ENCODE measurements at places on chromosomes 7 and 10.

GRCh38 chr7:22559829-22560489 is 60.0 kb upstream of the STEAP1B start:
- peak; percentile 34 for DNase-seq

GRCh38 chr10:91287276-91287675 is 66.8 kb downstream of the PCGF5 start:
- no peak for DNase-seq

DNA sequence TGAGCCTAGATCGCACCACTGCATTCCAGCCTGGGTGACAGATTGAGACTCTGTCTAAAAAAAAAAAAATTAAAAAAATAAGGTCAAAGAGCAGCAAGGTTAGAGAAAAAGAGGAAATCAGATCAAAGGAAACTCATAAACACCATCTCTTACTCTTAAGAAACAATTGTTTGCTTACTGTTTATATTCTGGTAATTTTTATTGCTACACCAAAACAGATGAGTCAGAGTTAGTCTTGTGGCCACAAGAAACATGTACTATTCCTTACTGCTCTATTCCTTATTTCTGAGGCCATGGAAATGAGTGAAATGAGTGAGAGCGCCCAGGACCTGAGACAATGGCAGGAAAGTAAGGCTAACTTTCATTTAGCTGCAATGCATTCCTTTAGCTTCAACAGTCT is 387.3 kb downstream of the HPSE2 start:
- no peak for DNase-seq

GRCh38 chr10:78460204-78460603 is 426.5 kb downstream of the RPS24 start:
- DNase-seq: no peak

DNA sequence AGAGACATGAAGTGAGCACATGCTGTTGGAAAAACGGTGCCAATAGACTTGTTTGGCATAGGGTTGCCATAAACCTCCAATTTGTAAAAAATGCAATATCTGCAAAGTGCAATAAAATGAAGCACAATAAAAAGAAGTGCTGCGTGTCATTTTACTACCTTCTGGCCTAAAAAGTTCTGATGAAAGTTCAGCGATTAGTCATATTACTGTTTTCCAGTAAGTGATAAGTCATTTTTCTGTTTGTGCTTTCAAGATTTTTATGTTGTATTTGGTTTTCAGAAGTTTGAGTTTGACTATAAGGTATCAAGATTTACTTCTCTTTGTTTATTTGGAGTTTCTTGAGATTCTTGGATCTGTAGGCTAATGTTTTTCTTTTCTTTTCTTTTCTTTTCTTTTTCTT is 16.8 kb downstream of the AOAH start:
- no peak for DNase-seq

- no peak for DNase-seq
These were observed 43.4 kb downstream of the ZNRF2 start for GRCh38 chr7:30327813-30328212.

DNA sequence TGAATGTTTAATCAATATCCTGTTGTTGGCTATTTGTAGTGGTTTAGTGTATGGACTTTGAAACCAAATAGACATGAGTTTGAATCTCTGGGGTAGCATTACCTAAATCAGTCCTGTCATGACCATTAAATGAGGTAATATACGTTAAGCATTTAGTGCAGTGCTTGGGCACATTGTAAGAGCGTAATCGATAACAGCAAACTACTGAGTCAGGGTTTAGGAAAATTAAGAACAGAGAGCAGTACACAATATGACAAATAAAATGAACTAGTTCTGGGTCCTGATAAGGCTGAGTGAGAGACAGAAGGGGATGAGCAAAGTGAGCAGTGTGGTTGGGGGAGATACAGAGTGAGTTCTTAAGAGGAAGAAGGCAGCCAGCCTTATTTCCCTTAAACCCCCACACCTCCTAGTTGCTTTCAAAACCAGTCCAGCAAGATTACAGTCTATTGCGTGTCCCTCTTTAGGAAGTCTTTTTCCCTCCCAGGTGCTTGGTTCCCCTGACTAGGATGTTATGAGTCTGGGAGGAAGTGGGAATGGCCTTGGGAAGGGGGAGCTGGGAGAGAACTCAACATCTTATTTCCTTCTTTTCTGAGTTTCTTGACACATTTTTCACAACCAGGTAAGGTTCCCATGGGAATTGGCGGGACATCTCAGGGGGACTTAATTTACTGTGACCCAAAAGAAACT is 171.0 kb downstream of the SND1 start:
- no peak for DNase-seq

DNA sequence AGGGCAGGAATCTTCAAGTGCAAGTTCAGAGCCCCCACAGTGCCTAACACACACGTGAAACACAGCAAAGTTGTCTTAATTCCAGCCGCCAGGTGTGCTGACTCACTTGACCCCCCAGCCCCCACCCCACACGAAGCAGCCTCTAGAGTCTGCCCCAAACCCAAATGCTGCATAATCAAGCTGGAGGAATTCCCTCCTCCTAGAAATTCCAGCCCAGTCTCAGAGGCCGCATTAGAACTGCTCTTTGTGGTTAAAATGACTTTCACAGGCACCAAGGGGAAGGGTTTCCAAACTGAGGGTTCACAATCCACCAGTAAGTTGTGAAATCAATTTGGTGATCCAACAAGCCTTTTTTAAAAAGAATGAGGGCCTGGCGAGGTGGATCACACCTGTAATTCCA is 67.0 kb upstream of the PLXNA4 start:
- DNase-seq: no peak

GRCh38 chr7:141674702-141675101 is 27.3 kb downstream of the DENND11 start:
- no peak for DNase-seq

GRCh38 chr7:134941185-134941900 is 45.0 kb upstream of the AGBL3 start:
- DNase-seq: no peak

GRCh38 chr7:127899411-127899810 is 131.8 kb downstream of the LRRC4 start:
- no peak for DNase-seq

- no peak for DNase-seq
These were observed 380.9 kb upstream of the ADARB2 start for GRCh38 chr10:2118201-2118600.

GRCh38 chr10:116007256-116007891 is 265.6 kb downstream of the GFRA1 start:
- no peak for DNase-seq

GRCh38 chr7:50270531-50271018 is 33.9 kb upstream of the IKZF1 start:
- DNase-seq: no peak

DNA sequence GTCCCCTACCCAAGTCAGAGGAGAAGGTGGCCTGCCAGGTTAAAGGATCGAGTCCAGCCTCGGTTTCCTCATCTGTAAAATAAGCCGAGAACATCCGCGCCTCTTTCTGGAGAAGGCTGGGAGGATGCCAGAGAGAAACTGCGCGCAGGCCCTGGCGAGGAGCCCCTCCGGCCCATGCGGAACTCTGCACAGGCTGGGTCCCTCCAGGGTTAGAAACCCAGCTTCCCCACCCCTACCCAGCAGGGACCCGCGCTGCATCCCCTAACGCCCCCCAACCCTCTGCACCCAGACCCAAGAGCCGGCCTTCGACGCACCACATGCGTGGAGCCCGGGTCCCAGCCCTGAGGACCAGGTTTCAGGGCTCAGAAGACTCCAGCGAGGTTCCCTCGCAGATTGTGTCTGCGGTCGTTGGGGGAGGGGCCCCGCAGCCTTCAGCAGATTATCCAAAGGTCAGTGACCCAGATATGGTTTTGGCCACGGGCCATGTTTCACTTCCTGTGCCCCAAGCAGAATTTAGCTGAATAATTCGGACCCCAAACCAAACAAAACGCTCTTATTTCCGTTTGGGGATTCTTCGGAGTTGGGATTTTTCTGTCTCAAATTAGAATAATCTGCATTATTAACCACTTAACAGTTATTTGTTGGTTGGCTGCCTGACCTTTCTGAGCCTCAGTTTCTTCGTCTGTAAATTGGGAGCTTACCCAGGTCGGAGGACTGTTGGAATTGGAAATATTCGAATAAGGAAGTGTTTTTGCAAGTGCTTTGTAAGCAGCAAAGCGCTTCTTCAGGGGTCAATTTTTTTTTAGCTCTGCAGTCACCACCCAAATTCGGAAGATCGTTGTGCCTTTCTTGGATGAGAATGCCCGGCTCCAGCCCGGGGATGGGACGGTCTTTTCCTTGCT is 167.7 kb downstream of the UBE2H start:
- DNase-seq: no peak

GRCh38 chr7:132359743-132360142 is 216.5 kb downstream of the PLXNA4 start:
- no peak for DNase-seq

- no peak for DNase-seq
These were observed 751.4 kb upstream of the GALNT17 start for GRCh38 chr7:70380421-70381015.

DNA sequence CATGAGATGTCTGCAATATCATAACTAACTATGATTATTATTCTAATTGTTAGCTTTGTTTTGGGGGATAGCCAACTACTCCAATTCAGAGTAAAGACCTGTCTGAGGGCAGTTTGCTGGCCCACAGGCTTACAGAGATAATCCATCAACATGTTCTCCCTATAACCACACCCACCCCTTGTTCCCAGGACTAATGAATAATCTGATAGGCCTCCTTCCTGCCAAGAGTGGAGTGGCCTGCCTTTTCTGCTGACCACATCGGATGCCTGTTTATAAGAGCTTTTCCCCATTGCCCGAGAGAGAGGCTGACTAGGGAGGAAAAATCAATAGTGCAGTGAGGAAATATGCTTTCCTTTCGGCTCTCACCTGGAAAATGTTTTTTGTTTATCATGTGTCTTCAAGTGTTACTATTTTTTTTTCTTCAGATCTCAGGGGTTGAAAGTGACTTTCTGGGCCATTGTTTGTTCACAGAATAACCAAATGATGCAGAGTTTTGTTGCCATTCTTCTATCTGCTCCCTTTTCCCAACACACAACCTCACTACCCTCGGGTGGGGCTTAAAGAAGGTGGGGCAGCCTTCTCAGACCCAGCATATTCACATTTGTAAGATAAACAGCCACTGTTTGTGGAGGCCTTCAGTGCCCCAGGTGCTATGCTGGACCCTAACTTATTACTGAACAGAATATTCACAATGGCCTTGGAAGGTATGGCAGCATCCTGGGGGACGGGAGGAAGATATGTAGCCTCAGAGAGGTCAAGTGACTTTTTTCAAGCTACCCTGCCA is 38.4 kb downstream of the PLPP4 start:
- DNase-seq: no peak

- DNase-seq: no peak
These were observed 21.2 kb downstream of the CYP17A1 start for GRCh38 chr10:102815790-102816549.

GRCh38 chr10:15879663-15880062 is 19.4 kb upstream of the MINDY3 start:
- DNase-seq: no peak

- no peak for DNase-seq
These were observed 218.0 kb upstream of the ZNF32 start for GRCh38 chr10:43866712-43867111.

GRCh38 chr7:147197006-147197405 is 1080.4 kb downstream of the CNTNAP2 start:
- no peak for DNase-seq

GRCh38 chr7:12909483-12909882 is 222.1 kb downstream of the ARL4A start:
- no peak for DNase-seq

DNA sequence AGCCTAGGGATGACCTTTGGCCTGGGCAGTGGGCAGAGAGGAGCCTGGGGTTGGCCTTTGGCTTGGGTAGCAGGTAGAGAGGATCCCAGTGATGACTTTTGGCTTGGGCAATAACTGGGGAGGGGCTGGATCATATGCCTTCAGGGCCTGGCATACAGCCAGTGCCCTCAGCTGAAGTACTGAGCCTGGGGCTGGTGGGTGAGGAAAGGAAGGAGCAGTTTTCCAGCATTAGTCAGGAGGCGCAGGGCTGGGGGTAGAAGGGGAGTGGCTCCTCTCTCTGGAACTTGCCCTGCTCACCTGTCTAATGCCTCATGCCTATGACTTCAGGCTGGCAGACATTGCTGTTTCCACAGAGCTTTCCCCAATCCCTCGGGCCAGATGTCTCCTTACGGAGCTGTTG is 15.2 kb upstream of the COMTD1 start:
- DNase-seq: no peak

DNA sequence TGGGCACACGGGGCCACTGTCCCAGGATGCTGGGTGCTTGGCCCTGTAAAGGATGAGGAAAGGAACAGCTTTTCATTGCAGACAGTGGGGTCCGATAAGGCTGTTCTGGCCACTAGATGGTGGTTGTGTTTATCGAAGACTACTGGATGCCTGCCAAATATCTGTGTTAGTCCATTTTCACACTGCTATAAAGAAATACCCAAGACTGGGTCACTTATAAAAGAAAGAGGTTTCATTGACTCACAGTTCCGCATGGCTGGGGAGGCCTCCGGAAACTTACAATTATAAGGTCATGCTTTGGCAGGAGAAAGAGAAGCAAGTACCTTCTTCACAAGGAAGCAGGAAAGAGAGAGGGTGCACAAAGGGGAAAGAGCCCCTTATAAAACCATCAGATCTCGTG is 32.2 kb upstream of the GARS1 start:
- no peak for DNase-seq

- no peak for DNase-seq
These were observed 123.9 kb downstream of the PRKG1 start for GRCh38 chr10:51198170-51198569.

DNA sequence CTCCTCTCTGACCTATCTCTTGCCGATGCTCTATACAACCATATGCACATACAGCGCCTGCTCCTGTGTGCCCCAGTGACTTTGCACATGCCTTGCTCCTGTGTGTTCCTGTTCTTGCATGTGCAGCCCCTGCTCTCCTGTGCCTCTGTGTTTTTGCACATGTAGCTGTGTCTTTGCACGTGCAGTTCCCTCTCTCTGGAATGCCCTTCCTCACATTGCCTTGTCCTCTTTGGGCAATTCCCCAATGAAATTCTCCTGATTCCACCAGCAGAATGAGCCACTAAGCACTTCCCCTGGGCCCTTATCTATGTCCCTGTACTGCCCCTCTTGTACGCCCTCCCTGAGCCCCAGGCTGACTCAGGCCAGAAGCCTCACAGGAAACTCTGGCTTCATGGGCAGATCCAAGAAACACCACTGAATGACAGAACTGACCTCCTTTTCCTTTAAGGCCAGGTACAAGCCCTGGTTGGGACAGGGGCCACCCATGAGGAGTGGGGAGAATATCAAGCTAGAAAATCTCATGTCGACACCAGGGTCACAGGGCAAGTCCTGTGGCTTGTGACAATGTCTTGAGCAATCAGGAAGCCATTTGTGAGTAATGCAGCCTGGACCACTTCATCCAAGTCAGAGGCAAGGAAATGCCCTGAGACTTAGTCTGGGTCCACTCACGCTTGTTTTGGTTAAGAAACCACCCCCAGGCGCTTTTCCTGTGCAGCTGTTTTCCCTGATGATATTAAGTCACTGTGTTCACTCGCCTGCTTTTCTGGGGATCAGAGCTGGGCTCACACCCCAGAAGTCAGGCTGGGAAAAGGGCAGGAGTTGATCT is 1.9 kb upstream of the ARHGAP22 start:
- DNase-seq: no peak

- DNase-seq: no peak
These were observed 115.4 kb upstream of the LRRN3 start for GRCh38 chr7:110975486-110975885.

GRCh38 chr10:6062101-6062771 is at the start of gene IL2RA:
TSS of gene IL2RA (minus strand) at chr10:6062367. CDS start at chr10:6062151, 216 bp downstream.
- peak; percentile 66 for DNase-seq
